A549 treated with GW870086 at 1 μM for 4 hours (cell line): ENCODE measurements at places on chromosomes 5 and 9. TPM values are rescaled to one million over a fixed set of nuclear protein-coding genes. Genes with fewer than 3 reads are reported as not detected.

FOXD4L5 gene
- total RNA-seq, result not detected in 5 replicates

PDE6A gene
- 0.09 to 0.28 TPM (median 0.23 TPM) in 5 replicates for total RNA-seq

TSPAN17 gene
- 54.6 to 69.3 TPM (median 65.3 TPM) in 5 replicates for total RNA-seq

UBE2R2 gene
- 40.5 to 48.0 TPM (median 45.7 TPM) in 5 replicates for total RNA-seq

CTXN3 gene
- total RNA-seq, result not detected in 5 replicates

RNF183 gene
- 0.19 TPM in 1 of 5 replicates, not detected in the others for total RNA-seq

GLRA1 gene
- not detected in 5 replicates for total RNA-seq

TENT4A gene
- total RNA-seq, result 18.0 to 22.8 TPM (median 20.3 TPM) in 5 replicates

SPAAR gene
- total RNA-seq, result 0.10 TPM in 1 of 5 replicates, not detected in the others

EMB gene
- total RNA-seq, result 4.7 to 7.1 TPM (median 5.7 TPM) in 5 replicates

STING1 gene
- total RNA-seq, result 1.1 to 1.6 TPM (median 1.2 TPM) in 5 replicates

DNAI1 gene
- total RNA-seq, result 0.17 to 0.65 TPM (median 0.25 TPM) in 5 replicates

ADRB2 gene
- 0.47 to 0.89 TPM (median 0.70 TPM) in 5 replicates for total RNA-seq

PCDHA9 gene
- total RNA-seq, result 0.02 to 0.07 TPM in 2 of 5 replicates, not detected in the others

TGFBI gene
- total RNA-seq, result 1,294 to 1,839 TPM (median 1,618 TPM) in 5 replicates

DBH gene
- not detected in 5 replicates for total RNA-seq

PRDM12 gene
- total RNA-seq, result 0.17 to 0.44 TPM (median 0.35 TPM) in 5 replicates

RLN2 gene
- total RNA-seq, result 0.17 to 0.39 TPM (median 0.39 TPM) in 3 of 5 replicates, not detected in the others

KIAA0825 gene
- 0.41 to 0.60 TPM (median 0.50 TPM) in 5 replicates for total RNA-seq

S100Z gene
- total RNA-seq, result not detected in 5 replicates

SLIT3 gene
- 13.4 to 18.4 TPM (median 16.4 TPM) in 5 replicates for total RNA-seq

KIF4B gene
- 0.06 TPM in 1 of 5 replicates, not detected in the others for total RNA-seq
